ENCODE measurements at places on chromosomes 4 and X. TPM values are rescaled to one million over a fixed set of nuclear protein-coding genes. Genes with fewer than 3 reads are reported as not detected.

DNA sequence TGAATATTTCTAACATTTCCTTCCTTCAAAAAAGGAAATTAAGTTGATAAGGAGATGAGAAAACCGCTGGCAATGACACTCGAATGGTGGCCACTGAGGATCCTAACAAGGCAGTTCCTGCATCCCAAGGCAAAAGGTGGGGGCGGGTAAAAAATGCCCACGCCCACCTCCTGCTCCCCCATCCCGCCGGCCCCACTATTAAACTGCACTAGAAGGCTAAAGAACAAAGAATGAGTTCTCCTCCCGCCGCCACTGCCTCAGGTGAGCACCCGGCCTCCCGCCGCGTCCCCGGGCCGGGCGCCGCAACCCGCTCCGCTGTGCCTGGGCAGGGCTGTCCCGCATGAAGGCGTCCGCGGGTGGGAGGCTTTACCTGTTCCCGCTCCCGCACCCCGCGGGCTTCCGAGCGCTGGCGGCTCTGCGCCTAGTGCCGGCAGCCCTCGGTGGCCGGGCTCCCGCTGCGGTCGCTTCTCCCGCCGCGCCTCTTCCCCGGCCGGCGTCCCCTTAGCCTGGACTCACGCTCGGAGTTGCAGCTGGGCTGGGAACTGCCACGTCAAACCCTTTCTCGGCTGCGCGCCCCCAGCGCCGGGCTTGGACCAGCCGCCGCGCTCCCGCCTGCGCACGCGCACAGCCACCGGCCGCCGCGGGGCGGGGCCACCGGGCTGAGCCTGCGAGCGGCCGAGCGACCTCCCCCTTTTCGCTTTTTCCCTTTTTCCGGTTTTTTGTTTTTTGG, at the start of gene SEC24D:
Gene SEC24D, minus strand, starts transcription at position 556 of the 730 bp plus-strand sequence. CDS start 2,430 bp downstream, outside the sequence.
- DNase-seq: peak; percentile 80

The MTTP gene
- polyA plus RNA-seq: 13.2 TPM

DNA sequence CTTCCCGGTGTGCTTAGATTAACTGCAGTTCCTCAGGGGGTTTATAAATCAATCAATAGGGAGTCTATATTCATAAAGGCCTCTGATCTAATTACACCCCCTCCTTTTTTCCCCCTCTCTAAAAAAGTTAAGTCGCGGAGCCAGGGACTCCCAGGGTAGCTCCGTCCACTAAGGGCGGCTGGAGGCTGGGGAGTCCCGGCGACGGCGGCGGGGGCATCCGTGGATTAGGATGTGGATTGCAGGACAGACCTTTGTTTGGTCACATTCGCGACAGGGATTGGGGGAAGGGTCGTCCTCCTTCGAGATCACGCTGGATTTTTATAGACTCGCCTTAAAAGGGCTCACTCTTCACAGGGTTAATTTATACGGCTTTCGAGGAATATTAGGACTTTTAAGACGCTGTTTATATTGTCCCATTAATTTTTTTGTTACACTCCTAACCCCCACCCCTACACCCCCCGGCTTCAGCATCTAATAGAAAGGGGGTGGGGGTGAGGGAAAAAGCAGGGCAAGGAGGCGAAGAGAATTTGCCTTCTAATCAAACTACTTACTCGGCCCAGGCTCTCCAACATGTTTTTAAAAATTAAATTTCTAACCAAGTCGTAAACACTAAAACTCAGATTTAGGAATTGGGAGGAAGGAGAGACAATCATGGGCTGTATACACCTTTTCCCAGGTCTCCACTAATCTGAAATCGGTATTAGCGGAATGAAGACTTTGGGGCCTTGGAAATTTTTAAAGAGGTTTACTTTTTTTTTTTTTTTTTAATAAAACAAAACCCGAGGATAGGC, 8.5 kb downstream of the PITX2 start:
- no peak for DNase-seq

GRCh38 chrX:154013614-154014360, 5.9 kb downstream of the IRAK1 start:
- DNase-seq: peak; percentile 16

The MAGEA12 gene
- not detected for polyA plus RNA-seq
